Left lung (tissue), 14 donors: ENCODE measurements at places on chromosomes 4 and X. TPM values are rescaled to one million over a fixed set of nuclear protein-coding genes. Genes with fewer than 3 reads are reported as not detected.

DNA sequence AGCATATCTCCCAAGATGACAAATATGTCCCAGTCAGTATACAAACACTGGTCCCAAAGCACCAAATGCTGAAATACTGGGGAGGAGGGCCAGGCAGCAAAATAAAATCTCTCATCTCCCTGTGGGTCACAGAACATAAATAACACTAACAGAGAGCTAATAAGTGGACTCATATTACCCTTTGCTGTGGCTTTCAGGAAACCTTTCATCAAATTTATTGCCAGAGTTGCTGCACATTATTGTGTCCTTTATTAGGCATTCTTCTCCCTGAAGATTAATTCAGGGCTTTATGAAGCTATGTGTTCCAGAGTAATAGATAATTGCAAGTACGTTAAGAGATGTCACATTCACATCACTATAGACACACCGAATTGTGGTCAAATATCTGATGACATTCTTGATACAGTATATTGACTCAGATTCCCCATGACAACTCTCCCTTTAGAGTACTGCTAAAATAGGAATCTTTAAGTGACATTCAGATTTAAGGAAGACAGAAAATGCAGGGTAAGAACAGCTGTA, 124.1 kb upstream of the PRR32 start:
- DNase-seq, result no peak

DNA sequence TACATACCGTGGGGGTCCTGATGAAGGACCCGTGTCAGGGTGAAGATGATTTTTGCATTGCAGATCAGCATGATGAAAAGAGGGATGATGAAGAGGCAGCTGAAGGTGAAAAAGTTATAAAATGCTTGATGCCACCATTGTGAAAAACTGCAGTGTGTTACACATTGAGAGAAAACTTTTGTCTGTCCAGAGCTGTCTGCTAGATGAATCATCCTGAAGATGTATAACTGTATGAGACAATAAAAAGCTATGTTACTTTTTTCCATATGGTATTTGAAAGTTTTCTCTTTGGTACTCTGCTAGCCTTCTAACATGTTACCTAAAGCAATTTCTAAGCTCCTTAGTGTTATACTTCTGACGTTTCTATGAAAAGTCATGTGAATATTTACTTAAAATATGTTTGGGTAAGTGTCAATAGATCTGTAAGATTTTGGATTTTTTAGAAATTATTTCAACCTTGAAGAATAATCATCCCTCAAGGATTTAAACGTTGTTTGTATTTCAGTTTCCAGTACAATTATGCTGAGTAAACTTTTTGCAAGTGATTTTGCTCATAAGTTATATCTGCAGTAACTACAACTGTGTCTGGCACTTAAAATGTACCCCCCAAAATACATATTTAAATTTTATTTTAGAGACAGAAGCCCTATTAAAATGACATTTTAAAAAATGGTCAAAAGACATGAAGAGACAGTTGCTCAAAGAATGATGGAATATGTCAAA, 9.5 kb downstream of the GNRHR start:
- DNase-seq, result no peak

- no peak for DNase-seq
Measured at GRCh38 chr4:87570290-87570805, 38.0 kb upstream of the DSPP start.

DNA sequence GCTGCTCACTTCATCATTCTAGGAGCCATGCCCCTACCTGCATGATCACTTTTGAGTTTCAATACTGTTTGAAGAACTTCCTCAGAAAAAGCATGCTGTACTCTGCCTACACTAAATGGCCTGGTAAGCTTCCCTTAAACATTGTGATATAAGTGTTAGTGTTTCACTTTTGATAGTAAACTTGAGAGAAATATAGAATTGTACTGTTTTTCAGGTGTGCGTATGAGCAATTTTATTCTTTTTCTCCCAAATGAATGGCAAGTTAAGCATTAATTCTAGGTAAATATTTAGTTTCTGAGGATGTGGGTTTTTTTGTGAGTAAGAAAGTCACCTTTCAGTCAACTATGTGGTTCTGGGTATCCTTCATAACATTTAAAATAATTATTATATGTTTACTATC, 484.5 kb downstream of the IL15 start:
- no peak for DNase-seq

GRCh38 chrX:13857804-13858203, 40.9 kb upstream of the GPM6B start:
- DNase-seq, result no peak

DNA sequence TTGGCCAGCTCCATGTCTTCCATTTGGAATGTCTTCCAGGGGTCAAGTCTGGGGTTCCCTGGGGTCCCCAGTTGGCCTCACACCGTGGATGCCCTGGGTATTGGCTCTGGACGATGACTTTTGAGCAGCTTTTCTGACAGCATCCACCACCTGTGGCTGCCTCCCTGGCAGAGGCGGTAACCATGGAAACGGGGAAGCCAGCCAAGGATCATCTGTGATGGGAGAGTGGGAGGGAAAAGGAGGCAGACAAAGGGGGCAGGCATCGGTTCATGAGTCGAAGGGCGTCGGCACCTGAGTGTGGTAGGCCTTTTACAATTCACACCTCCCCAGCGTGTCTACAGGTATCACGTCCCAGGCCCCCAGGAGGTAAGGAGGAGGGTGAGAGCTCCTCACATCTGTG, 152.2 kb downstream of the ASMT start:
- no peak for DNase-seq

DNA sequence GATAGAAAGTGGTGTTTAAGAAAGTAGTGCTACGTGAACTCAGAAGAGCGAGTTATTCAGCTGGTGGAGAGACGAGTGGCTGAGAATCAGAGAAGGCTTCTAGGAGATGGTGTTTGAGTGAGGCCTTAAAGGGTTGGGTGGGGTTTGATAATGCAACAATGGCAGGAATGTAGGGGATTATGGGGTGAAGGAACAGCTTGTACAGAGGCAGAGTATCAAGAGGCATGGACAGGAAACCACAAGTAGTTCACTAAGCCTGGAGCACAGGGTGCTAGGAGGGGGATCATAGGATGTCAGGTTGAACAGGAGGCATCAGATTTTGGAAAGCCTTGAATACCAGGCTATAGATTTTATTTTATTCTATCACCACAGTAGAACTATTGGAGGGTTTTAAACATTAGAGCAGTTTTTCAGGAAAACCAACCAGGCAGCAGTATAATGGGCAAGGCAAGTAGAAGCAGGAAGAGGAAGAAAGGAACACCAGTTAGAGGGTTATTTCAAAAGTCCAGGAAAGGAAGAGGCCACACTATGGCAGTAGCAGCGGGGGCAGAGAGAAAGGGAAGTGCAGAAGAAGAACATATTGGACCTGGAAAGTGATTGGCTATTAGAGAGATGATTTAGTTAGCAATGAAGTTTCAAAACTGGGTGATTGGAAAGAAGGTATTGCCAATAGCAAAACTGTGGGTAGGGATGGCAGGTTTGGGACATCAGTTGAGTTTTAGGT, 99.2 kb downstream of the DOCK11 start:
- no peak for DNase-seq

DNA sequence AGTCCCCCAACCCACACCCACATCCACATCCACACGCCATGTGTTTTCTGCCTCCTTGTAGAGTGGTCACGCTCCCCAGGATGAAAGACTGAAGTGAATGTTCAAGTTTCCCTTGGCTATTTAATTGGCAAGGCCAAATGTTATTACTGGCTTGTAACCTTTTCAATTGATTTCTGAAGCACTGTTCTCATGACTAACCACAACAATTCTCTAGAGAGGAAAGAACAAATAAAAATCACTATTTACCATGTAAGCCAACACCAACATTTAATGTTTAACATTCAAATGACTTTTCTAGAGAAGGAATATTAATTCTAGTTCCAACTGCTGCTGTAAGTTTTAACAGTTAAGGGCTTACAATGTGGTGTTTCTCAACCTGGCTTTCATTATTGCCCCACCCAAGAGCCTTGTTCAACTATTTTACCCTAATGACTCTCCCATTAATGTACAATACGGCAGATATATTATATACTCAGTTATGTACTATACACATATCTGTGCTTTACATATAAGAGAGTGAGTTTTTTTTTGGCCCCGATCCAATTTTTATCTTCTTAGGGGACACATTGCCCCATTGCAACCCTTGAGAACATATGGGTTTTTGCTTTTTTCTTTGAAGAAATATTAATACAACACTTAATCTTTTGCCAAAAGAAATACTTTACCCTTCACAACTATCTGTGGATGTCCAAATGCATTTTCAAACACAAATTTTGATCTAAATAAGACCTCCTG, 46.5 kb downstream of the RELL1 start:
- no peak for DNase-seq

- no peak for DNase-seq
Measured at GRCh38 chrX:29419774-29420553, 795.4 kb upstream of the MAGEB2 start.

DNA sequence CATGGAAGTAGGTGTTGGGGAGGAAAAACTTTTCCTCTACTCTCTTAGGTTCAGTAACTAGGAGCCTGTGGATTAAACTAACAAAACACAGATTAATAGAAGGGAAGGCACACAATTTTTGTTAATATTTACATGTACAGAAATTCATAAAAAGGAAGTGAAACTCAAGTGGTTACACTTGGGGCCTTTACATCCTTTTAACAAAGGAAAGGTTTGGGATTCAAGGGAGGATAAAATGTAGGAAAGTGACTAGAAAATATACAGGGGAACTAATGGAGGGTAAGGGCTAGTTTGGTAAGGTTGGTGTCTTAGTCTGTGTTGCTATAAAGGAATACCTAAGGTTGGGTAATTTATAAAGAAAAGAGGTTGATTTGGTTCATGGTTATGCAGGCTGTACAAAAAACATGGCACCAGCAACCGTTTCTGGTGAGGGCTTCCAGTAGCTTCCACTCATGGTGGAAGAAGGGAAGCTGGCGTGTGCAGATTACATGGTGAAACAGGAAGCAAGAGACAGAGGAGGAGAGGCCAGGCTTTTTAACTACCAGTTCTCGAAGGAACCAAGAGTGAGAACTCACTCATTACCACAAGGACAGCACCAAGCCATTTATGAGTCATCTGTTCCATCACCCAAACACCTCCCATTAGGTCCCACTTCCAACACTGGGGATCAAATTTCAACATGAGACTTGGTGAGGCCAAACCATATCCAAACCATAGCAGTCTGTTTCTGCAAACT, 124.4 kb downstream of the CHRDL1 start:
- no peak for DNase-seq

The PLP1 gene
- polyA plus RNA-seq, result 9.6 TPM

The GLUD2 gene
- polyA plus RNA-seq, result 3.0 TPM

The PIR gene
- polyA plus RNA-seq, result 12.0 TPM

The EDA2R gene
- polyA plus RNA-seq, result 1.1 TPM
